Myocyte (in vitro differentiated cells): ENCODE measurements at places on chromosomes 3 and 15. TPM values are rescaled to one million over a fixed set of nuclear protein-coding genes. Genes with fewer than 3 reads are reported as not detected.

Gene KNG1
- total RNA-seq, result not detected in 2 replicates

DNA sequence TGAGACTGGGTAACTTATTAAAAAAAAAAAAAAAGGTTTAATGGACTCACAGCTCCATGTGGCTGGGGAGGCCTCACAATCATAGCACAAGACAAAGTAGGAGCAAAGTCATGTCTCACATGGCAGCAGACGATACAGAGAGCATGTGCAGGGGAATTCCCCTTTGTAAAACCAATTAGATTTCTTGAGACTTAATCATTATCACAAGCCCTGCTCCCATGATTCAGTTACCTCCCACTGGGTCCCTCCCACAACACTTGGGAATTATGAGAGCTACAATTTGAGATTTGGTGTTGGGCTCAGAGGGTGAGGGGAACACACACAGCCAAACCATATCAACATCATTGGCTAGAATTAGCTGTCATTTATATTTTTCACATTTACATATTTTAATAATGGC, 221.0 kb downstream of the RSRC1 start:
- DNase-seq, result peak; percentile 10

- DNase-seq, result no peak
Measured at GRCh38 chr15:52858782-52859176, 68.6 kb upstream of the ONECUT1 start.

DNA sequence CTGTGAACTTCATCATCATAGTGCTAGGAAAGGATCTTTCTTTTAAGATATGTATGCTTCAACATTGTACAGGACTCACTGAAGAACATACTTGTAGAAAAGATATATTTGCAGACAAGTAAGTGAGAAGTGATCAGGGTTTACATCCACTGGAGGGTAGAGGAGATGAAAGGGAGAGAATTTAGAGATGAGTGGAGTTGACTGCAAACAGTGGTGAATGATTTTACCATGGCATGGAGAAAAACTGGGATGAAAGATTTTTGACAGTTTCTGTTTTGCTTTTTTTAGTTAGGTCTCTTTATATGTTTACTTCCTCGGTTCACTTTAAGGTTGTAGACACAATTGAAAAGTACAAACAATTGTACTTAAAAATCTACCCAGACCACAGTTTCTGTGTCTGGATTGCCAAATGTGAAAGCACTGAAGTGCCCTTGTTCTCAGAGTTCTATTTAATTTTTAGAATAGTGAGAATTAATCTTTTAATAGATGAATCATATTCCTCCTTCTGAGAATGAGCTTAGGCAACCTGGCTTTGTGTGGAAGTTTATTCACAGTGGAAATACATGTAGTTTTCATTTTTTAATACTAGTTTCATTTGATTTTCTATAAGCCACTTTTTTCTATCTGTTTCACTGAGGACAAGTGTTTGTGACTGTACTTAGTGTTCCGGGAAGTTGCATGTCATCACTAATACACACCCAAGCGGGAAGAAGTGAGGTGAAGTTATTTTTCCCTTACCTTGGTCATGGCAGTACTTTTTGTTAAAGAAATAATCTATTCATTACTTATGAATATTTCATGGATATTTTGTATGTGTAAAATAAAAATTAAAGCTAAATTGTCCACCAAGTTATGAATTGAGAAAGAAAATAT, 1.8 kb upstream of the GPR171 start:
- no peak for DNase-seq

DNA sequence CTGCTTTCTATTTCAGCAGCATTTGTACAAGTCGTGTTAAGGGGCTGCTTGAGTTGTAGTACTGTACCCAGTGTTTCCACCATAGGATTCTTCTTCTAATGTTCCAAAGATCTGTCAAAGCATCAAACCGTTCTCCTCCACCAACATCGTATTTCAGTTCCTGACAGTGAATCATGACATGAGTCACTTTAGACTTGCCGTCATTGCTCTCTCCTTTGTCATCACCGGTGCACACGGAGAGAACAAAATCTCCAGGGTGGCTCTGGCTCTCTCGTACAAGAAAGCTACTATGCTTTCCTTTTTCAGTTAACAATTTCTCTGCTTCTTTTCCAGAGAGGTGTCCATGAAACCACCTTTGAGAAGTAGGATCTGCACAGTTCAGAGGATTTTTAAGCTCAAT, 270.9 kb upstream of the CCDC54 start:
- DNase-seq, result no peak

Gene SYNPR
- not detected in 2 replicates for total RNA-seq

DNA sequence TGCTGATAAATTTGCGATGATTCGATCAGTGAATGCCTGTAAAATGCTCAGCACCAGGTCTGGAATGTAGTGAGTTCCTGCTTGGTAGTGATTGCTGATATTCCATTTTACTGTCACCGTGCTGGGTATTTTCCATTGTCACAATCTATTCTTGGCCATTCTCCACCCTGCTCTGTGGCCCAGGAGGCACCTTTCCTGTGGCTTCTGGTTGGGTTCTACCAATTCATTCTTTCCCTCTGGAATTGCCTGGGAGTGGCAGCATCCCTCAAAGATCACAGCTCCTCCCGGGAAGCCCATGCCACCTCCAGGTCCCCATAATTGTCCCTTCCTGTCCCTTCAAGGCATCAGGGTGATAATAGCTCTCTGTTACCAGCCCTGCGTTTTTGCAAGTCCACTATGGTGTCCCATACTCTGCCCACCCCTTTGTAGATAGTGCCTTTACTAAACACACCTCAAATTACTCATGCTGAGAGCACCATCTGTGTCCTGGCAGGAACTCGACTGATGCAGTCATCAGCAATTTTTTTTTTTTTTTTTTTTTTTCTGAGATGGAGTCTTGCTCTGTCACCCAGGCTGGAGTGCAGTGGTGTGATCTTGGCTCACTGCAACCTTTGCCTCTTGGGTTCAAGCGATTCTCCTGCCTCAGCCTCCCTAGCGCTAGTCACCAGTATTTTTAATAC, 177.8 kb upstream of the PROK2 start:
- peak; percentile 66 for DNase-seq

DNA sequence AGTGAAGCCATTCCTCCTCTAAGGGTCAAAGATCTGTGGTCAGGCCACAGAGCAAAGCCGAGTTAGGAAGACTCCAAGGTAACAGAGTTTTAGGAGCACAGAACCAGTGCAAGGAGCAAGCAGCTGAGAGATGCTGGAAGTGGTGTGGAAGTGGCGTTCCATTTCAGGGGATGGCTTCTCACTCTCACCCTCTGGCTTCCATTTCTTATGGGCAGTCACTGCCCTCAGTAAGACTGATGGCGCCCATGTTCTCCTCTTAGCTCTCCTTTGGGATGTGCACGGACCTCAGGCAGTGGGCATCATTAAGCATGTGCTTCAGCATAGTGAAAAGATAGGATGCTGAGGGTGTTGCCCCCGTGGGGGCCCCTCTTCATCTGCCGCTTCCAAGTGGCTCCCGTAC, 90.3 kb downstream of the ASB7 start:
- DNase-seq, result no peak

- no peak for DNase-seq
Measured at GRCh38 chr15:96089405-96090058, 241.0 kb upstream of the NR2F2 start.

DNA sequence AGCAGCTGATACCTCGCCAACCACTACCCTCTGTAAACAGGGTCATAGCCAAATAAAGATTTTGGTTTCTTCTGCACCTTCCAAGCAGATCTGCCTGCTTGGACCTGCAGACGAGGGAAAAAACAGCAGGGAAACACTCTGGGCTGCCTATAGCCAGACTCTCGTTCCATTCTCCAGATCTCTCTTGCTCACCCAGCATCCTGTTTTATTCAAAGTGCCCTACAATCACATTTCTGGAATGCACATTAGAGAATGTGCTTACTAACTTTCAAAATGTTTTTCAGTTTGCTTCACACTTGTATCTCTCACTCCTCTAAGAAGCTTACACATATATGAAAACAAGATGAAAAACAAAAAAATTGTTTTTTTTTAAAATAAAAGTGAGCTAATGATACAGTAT, 71.4 kb downstream of the MLH1 start:
- DNase-seq, result no peak

- DNase-seq, result no peak
Measured at GRCh38 chr15:38688761-38689160, 124.1 kb upstream of the RASGRP1 start.

- DNase-seq, result no peak
Measured at GRCh38 chr3:9942934-9943690, 9.1 kb downstream of the PRRT3 start.

- no peak for DNase-seq
Measured at GRCh38 chr3:183634707-183635106, 716 bp upstream of the KLHL24 start.

DNA sequence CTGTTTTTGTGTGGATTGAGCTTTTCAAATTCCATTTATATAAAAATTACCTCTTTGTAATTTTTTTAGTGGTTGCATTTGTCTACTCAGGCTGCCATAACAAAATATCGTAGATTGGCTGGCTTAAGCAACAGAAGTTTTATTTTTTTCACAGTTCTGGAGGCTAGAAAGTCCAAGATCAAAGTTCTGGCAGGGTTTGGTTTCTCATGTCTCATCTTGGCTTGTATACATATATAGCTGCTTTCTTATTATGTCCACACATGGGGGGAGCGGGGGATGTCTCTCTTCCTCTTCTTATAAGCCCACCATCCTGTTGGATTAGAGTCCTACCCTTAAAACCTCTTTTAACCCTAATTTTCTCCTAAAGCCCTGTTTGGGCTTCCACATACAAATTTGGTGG, 28.5 kb downstream of the MGA start:
- no peak for DNase-seq

GRCh38 chr15:60350108-60350507, 47.7 kb downstream of the ANXA2 start:
- DNase-seq, result no peak

Gene LARP6
- total RNA-seq, result 20.6 and 44.4 TPM in 2 replicates

DNA sequence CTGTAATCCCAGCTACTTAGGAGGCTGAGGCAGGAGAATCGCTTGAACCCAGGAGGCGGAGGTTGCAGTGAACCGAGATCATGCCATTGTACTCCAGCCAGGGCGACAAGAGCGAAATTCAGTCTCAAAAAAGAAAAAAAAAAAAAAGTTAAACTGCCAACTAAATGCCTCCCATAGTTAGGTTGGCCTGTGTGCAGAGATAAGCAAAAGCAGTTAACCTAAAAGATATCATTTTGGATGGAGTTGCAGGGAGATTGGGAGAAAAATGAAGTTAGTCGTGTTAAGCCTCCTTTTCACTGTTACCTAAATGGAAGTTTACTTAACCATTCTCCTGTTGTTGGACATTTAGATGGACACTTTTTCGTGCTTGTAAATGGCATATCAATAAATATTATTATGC, 11.4 kb upstream of the FETUB start:
- DNase-seq, result no peak

Gene CCR9
- total RNA-seq, result not detected in 2 replicates

- DNase-seq, result no peak
Measured at GRCh38 chr3:21783839-21784238, 32.8 kb upstream of the ZNF385D start.

Gene GXYLT2
- 59.7 and 66.4 TPM in 2 replicates for total RNA-seq

DNA sequence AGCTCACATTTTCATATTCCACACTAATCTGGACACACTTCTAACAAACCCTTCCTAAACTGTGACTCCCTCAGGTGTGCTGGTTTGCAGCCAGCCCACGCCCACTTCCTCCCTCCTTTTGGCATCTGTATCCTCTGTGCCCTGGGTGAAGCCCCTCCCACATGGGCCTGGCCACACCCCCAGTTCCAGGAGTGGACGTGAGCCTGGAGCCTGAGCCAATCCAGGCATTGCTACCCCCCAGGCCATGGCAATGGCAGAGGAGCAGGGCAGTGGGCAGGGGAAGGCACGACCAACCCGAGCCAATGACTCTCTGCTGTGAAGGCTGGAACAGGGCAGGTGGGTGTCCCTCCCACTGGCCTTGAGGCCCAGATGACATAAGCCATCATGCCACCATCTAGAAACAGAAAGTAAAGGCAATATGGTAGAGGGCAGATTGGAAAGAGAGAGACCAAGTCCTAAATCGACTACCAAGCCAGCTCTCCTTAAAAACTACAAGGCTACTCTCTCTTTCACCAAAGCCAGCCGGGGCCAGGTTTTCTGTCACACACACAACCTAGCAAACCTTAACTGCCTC, 18.6 kb downstream of the FAM174B start:
- no peak for DNase-seq

- DNase-seq, result no peak
Measured at GRCh38 chr15:77846986-77847385, 214.3 kb upstream of the LINGO1 start.

Gene LMCD1
- total RNA-seq, result 21.9 and 24.9 TPM in 2 replicates

DNA sequence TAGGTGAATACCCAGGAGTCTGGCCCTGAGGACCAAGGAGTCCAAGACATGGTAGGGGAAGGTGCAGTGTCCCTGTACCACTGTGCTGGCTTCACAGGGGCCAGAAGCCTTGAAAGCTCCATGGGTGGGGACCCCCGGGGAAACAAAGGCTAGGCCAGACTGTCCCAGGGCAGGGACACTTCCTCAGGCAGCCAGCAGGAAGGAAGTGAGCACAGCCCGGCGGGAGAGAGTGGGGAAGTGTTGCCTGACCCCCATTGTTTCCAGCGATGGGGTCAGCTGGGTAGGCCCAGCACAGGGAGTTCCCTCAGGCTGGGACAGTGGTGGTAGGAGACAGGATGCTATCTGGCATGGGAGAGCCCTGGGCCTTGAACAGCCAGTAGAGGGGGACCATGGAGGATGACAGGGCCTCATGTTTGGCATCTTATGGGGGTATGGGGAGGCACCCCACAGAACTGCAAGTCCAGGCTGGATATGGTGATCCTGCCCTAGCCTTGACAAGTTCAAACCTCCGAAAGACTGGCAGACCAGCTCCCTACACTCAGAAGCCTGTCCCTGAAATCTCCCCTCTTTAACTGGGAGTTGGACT, 1.2 kb upstream of the HYAL2 start:
- no peak for DNase-seq

DNA sequence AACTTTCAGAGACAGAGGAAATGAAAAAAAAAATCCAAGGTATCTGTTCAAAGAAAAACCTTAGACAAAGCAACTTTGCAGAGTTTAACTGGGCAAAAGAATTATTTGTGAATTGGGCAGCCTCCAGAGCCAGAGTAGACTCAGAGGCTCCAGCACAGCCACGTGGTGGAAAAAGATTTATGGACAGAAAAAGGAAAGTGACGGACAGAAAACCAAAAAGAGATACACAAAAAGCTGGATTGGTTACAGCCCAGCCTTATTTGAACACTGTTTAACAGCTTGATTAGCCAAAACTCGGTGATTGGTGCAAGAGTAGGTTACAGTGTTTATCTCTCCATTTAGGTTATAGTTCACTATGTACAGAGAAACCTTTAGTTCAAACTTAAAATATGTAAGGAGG, 23.7 kb upstream of the GPD1L start:
- DNase-seq, result no peak

- DNase-seq, result no peak
Measured at GRCh38 chr15:78841891-78842290, 30.6 kb upstream of the ADAMTS7 start.

DNA sequence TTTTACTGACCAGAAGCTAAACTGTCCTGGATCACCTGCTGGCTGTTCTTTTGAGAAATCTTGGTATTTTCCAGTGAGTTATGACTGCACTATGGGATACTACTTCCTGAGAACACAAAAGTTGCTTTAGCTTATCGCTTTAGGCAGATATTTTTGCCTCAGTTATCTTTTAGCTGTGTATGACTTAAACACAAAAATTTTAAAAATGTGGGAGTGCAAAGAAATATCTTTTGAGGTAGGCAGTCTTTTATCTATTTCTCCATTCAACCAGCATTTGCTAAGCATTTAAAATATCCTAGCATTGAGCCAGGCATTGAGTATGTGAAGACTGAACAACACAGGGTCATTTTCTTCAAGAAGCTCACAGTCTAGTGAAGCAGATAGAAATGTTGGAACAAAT, 981.9 kb downstream of the FHIT start:
- no peak for DNase-seq

Gene CYP8B1
- total RNA-seq, result not detected in 2 replicates
